Right hindlimb (tissue), 1 donor: ENCODE measurements at places on chromosomes 2 and 18.

- no peak for DNase-seq
Measured at GRCh38 chr18:78492813-78493371, 486.7 kb upstream of the SALL3 start.

DNA sequence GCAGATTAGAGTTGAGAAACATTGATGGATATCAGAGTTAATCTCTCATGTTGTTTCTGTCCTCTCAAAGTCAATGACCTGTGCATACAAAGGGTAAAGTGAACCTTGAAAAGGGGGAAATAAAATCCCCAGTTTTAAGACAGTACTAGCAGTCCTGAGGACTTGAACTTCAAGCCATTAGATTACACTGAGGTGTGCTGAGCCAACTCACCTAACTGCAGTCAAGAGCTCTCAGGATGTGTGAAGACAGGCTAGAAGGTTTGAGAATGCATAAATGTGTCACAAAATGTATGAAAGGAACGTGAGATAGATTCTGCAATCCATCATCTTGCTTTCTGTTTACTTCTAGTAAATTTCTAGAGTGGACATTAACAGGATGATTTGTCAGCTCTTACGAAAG lies 35.5 kb downstream of the DOCK10 start:
- no peak for DNase-seq

GRCh38 chr2:96931466-96931865 lies 54.9 kb downstream of the FAM178B start:
- DNase-seq = no peak

GRCh38 chr2:203484266-203485112 lies 50.6 kb downstream of the RAPH1 start:
- peak; percentile 35 for DNase-seq

GRCh38 chr2:148876202-148876594 lies 1.2 kb downstream of the KIF5C start:
- no peak for DNase-seq

DNA sequence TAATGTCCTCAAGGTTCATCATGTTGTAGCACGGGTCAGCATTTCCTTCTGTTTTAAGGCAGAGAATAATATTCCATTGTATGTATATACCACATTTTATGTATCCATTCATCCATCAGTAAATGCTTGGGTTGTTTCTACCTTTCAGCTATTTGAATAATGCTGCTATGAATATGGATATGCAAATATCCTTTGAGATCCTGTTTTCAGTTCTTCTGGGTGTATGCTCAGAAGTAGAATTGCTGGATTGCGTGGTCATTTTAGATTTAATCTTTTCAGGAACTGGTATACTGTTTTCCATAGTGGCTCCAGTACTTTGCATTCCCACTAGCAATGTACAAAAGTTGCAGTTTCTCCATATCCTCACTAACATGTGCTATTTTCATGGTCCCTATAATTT lies 13.4 kb upstream of the ASB1 start:
- DNase-seq = no peak

DNA sequence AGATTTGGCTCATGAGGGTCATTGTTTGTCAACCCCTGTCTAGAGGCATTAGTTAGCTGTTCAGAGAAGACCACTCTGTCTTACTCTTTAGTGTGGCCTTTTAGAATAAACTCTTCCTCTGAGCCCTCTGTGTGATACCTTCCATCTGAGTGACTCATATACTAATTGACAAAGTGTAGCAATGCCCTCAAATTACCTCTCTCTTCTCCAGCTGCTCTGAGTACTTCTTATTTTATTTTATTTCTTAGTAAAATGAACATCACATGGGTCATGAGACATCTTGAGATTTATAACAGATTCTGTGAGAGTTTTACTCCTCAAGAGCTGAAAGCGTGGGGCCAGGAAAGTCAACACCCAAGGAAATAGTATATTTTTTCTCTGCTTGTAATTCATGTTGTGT lies 67.4 kb downstream of the KCTD18 start:
- no peak for DNase-seq

GRCh38 chr18:6994771-6995430 lies 122.7 kb downstream of the LAMA1 start:
- DNase-seq = no peak

GRCh38 chr2:182715892-182716649 lies at the start of gene DNAJC10:
DNAJC10 (plus strand) TSS chr2:182716257; CDS start chr2:182718087, 1,830 bp downstream.
- peak; percentile 94 for DNase-seq

DNA sequence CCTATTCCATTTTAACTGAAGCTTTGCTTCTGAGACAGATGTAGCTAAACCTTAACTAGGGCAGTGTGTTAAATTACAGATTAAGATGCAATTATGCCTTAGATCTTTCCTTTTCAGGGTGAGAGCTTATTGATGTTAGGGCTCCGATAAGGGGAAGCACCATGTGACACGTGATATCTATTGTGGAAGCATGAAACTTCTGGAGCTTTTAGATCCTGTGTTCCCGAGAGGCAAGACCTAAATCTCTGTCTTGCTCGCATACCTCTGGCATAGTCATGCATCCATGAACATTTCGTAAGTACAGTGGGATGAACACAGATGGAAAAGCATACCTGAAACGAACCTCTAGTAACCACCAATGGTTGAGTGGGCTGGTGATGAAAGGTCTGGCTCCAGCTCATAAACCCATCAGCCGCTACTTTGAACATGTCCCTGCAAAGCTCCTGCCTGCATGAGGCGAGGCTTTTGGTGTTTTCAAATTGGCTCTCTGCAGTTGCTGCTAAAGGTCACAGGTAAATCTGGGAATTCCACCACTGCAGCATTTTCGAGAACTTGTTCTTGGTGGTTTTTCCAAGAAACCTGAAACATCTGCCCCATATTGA lies 3.7 kb upstream of the NRP2 start:
- DNase-seq = no peak

DNA sequence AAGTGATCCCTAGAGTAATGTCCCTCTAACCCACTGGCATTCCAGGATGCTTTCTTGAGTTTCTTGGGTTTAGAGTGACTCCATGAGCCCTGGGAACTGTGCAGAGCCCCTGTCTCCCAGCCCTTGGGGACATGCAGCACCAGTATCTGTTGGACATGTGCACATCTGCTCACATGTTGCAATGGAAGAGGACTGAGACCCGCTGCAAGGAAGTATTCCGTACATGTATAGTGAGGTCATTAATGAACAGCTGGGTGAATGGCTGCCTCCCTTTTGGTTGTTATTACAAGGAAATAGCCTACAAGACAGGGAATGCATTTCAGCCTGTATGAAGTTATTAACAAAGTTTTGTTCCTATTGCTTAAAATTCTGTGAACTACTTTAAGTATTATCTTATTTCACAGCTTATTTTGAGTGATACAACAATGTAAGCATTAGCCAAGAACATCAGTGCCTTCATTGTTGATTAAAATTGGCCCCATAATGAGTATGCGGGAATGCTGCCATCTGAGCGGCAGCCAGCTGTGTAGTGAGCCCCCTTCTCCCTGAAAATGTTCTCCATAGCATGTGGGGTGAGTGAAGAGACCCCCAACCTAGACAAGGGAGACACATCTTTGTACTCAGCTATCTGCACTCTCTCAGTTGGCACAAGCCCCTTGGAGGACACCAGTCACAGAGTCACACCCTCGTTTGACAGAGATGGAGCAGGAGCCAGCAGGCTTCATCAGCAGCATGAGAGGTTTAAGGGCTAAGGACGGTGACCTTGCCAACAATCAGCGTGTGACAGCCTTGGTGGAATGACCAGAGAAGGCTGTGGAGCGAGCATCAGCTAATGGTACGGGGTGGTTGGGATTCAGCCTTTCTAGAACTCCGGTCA lies 87.4 kb downstream of the FAM210A start:
- no peak for DNase-seq

GRCh38 chr2:63500398-63500797 lies 87.9 kb downstream of the WDPCP start:
- DNase-seq = no peak

DNA sequence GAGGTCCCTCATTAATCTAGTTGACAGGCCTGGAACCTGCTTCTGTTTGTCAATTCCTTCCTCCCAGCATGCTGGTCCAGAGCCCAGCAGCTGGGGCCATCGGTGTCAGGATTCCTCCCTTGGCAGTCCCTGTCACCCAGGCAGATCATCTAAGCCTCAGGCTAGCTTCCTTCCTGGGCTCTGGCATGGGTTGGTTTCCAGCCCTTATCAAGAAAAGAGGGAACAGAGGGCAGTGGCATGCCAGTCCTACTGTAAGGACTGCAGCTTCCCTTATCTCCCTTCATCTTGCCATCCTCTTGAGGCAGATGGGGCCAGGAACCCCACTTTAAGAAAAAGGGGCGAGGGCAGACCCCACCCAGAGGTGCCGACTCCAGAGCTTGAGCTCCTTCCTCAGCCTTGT lies 10.9 kb upstream of the KCNK3 start:
- no peak for DNase-seq

DNA sequence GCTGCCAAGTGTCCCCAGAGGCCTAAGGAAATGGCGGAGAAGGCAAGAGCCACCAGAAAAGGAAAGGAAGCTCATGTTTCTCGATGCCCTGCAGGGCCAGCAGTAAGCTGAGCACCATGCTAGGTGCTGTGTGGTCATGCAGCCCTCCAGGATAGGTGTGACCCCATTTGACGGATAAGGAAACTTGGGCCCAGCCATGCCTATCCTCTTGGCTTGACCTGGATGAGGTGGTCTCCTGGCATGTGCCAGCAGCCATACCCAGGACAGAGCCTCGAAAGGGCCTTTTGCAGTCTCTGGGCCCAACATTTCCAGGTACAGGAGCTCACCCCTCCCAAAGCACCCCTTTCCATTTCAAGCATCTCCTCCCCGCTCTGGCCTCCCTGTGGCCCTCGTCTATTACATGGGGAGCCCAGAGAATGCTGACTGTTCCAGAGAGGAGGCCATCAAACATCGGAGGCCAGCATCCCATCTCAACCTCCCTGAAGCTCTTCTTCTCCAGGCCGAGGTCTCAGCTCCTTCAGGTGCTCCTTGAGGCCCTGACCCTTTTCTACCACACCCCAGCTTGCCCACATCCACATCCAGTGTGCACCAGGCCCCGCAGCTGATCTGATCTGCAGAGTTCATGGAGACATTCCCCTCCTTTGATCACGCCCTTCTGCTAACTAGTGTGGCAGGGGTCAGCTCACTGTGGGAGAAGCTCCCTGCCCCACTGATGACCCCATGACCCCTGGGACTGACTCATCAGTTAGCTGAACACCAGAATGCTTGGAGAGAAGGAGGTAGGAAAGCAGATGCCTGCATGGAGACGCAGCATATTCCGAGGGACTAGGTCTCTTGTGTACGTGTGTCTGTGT lies 208.4 kb downstream of the TNS1 start:
- DNase-seq = no peak

DNA sequence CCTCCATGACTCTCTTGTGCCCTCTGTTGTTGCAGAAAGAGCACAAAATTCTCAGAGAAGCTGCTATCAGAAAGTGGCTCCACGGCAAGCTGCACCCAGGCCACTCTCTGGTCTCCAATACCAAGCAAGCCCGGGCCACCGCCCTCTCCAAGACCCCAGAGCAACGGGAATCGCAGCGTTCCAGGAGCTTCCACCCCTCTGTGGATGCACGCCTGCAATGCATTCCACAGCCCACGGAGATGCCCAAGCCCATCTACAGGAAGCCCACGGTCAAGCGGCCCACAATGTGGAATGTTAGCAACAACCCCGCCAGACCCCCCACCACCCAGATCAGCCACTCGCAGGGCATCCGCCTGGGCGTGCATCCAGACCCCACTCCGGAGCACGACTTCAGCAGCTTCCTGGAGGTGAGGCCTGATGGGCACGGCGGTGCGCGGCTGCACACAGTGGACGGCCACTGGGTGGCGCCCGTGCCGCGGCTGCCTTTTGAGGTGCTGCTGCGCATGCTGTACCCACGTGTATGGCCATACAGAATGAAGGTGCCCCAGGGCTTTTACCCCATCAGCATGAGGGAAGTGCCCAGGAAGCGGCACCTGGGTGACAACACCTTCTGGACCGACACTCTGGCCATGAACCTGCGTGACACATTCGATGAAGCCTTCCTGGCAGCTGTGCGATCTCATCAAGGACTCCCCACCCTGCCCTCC lies 6.3 kb downstream of the ANKRD53 start:
- DNase-seq = peak; percentile 43

DNA sequence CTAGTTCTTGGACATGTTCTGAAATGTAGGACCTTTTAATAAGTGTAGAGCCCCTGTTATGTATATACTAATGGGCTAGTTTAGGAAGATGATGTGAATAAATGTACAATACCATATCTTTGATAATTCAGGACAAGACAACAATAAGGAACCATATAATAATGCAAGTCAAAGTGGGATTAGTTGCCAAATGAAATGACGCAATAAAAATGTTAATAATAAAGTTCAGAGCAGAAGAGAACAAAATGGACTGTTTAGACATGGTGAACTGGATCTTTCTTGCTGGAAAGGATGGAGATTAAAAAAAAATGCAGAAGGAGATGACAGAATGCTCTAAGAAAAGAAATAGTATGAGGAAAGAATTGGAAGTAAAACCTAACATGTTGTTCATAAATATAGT lies 43.7 kb downstream of the MMADHC start:
- DNase-seq = no peak

DNA sequence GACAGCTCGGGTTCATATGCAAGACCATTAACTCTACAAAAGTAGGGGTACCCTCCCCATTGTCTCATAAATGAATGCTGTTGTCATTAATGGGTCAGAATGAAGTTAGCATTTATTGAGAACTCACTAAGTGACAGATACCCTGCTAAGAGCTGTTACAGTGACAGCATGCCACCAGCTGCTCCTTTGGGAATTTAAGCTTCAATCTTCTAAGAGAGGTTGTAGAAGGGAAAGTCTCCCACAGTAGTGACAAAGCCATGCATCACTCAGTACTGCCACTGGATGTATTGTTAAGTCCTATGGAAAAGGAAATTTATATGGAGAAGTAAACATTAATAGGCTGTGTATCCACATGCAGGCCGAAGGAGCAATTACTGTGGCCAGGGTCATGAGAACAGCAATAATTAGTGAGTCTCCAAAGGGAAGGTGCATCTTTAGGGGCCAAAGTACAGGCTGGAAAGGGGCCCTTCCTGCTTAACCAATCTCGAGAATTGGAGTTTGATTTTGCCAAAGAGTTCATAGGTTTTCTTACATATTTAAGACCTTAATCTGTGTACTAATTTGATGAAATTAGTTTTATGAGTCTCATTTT lies 64.5 kb upstream of the FAM124B start:
- no peak for DNase-seq

DNA sequence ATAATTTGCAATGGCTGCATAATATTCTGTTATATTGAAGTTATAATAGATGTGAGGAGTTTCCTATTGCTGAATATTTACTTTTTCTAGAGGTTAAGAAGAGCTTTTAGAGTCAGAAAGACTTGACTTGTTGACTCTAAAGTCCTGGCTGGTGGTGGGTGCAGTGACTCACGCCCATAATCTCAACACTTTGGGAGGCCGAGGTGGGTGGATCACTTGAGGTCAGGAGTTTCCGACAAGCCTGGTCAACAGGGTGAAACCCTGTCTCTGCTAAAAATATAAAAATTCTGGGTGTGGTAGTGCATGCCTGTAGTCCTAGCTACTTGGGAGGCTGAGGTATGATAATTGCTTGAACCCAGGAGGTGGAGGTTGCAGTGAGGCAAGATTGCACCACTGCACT lies 33.9 kb upstream of the ATIC start:
- no peak for DNase-seq
